Fibroblast of skin of back (primary cell): ENCODE measurements at places on chromosomes 6 and 20.

- peak; percentile 78 for DNase-seq
These were observed 43.6 kb upstream of the IER3 start for GRCh38 chr6:30787954-30788353.

DNA sequence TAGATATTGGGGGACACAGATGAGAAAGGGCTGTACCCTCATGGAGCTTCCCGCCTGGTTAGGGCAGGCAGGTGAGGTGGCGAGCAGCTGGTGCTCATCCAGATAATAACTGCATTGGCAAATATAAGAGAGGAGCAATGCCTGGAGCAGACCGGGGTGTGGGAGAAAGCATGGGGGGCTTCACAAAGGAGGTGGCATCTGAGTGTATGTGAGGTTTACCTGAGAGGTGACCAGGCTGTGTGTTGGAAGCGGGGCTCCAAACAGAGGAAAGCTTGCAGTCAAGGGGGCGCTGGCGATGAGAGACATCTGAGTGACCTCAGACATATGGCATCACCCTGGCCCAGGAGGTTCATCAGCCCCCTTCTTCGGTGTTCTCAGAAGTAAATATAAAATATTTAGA lies 72.1 kb upstream of the PMEPA1 start:
- no peak for DNase-seq

DNA sequence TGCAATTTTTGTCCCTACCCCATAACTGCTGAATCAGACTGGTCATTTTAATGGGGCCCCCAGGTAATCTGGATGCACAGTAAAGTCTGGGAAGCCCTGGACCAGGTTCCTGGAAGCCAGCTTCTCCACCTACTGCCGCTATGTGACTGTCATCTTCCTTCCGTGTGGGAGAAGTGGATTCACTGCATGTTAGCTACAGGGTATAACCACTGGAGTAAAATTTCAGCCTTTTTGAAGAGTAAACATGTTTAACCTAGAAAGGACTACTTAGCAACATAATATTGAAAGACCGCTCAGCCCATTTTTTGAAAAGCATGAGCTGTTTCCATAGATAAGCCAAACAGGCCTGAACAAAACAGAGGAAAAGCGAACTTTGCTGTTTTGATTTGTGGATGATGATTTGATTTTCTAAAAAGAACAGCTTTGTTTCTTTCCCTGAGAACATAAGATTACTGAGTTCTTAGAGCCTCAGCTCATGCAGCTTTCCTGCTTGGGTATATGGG lies 208.1 kb downstream of the PLCB4 start:
- DNase-seq = no peak

- DNase-seq = no peak
These were observed 116.8 kb upstream of the SLC22A23 start for GRCh38 chr6:3573670-3574069.

- DNase-seq = peak; percentile 65
These were observed 32.1 kb downstream of the LAMA4 start for GRCh38 chr6:112221981-112222852.

DNA sequence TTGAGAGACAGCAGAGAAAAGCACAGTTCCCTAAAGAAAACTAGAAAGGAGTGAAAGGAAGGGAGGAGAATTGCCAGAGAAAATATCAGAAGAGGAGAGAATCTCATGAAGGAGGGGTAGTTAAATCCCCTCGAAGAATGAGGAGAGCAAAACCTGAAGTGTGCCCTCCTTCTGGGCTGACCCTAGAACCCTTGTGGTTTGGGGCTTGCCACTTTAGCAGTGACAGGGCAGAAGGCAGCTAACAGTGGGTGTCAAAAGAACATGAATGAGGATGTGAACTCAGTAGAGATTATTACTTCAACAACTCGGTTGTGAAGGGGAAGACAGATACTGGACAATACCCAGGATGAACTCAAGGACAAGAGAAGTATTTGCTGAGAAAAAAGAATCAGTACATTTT lies 73.6 kb downstream of the RALGAPA2 start:
- no peak for DNase-seq

- DNase-seq = no peak
These were observed 7.2 kb upstream of the IPCEF1 start for GRCh38 chr6:154363821-154364220.

- DNase-seq = no peak
These were observed at the start of gene DCDC2 for GRCh38 chr6:24357336-24358218. TSS of gene DCDC2 (minus strand) at chr6:24358059. CDS start at chr6:24357750, 309 bp downstream.

GRCh38 chr20:23270382-23270911 lies 80.1 kb upstream of the NXT1 start:
- peak; percentile 93 for DNase-seq

DNA sequence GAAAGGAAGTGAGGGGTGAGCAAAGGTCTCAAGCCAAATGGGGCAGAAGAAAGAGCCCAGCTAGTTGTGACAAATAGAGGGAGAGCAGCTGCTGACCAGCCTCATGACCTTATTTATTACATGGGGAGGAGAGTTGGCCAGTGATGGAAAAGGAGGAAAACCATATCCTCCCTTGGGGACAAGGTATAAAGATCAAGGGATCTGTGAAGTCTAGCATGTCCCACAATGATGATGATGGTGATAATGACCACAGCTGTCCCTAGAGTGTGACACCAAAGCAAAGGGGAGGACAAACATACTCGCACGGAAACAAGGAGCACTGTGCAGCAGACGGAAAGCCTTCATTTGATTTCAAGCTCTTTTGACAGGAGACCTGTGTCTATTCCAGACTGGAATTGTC lies 190.4 kb upstream of the MCHR2 start:
- DNase-seq = no peak

GRCh38 chr20:53658973-53659372 lies 65.3 kb upstream of the ZNF217 start:
- no peak for DNase-seq

DNA sequence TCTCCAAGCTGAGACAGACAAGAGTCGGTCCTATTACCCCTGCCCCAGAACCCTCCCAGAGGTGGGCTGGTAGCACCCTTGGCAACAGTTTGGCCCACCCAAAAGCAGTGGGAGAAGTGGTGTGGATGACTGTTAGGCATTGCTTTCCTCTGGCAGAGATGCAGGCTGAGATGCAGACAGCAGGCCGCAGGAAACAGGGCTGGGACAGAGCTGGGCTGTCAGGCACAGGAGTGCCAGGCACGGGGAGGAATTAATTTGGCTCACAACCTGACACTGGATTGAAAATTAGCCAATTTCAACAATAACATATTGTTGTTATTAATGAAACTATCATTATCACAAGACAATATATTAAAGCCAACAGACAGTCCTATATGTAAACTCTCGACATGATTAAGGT lies 15.7 kb upstream of the SIRT5 start:
- DNase-seq = no peak

- DNase-seq = no peak
These were observed 55.8 kb downstream of the FOXO3 start for GRCh38 chr6:108616544-108616943.

GRCh38 chr6:27948237-27948636 lies 8.8 kb upstream of the OR2B6 start:
- no peak for DNase-seq

DNA sequence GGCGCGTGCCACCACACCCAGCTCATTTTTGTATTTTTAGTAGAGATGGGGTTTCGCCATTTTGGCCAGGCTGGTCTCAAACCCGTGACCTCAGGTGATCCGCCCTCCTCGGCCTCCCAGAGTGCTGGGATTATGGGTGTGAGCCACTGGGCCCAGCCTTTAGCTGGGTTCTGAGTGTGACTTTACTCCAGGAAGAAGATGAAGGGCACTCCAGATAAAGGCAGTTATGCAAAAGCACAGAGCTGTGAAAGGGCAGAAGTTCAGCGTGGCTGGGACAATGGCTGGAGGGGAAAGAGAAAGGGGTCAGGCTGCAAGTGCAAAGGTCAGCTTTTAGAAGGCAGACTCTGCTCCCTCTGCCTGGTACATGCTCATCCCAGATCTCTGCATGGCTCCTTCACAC lies 39.7 kb downstream of the MAP3K5 start:
- DNase-seq = no peak

- peak; percentile 78 for DNase-seq
These were observed 5.0 kb downstream of the DST start for GRCh38 chr6:56637640-56638039.

DNA sequence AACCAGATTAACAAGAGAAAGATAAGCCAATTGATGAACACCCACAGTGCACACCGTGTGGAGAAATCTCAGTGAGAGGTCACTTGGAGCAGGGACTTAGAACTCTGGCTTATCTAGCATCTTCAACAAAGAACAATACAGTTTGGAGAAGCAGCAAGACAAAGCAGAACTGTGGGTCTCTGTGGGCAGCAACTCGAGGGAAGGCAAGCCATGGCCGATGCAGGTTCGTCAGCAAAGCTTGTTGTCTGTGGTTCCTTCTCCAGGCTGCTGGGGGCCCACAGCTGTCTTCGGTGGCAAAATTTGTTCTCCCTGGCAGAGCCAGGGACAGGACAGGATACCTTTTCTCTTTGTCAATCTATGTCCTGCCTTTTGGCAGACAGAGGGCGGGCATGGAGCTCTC lies 22.1 kb downstream of the RPP40 start:
- no peak for DNase-seq

GRCh38 chr20:62540504-62540903 lies 64.7 kb upstream of the GATA5 start:
- no peak for DNase-seq

DNA sequence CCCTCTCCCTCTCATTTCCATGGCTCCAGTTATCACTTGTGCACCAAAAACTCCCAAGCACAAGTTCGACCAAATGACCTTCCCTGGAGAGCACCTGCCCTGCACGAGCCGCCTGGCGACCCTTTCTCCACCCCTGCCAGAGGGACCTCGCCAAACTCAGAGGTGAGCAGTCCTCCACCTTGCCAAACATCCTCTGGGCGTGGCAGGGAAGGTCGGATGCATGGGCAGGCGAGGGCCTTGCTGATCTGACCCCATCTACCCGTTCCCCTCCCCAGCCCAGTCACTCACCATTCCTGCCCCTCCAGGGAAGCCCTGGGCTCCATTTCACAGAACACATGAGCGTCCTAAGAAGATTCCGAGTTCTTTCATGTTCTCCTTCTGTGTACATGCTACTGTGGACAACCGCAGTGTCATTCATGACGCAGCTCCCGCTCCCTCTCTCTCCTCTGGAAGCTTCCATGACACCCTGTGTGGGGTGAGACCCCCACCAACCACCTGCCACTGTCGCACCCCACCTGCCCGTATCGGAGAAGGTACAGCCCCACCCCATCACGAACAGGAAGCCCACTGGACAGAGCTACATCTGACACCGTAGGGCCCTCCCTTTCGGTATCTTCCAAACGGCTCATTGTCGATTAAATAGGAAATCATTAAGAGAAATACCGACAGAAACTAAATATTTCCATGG lies 104.3 kb downstream of the DACT2 start:
- DNase-seq = no peak

GRCh38 chr20:63123331-63123741 lies 92.6 kb downstream of the YTHDF1 start:
- DNase-seq = no peak

DNA sequence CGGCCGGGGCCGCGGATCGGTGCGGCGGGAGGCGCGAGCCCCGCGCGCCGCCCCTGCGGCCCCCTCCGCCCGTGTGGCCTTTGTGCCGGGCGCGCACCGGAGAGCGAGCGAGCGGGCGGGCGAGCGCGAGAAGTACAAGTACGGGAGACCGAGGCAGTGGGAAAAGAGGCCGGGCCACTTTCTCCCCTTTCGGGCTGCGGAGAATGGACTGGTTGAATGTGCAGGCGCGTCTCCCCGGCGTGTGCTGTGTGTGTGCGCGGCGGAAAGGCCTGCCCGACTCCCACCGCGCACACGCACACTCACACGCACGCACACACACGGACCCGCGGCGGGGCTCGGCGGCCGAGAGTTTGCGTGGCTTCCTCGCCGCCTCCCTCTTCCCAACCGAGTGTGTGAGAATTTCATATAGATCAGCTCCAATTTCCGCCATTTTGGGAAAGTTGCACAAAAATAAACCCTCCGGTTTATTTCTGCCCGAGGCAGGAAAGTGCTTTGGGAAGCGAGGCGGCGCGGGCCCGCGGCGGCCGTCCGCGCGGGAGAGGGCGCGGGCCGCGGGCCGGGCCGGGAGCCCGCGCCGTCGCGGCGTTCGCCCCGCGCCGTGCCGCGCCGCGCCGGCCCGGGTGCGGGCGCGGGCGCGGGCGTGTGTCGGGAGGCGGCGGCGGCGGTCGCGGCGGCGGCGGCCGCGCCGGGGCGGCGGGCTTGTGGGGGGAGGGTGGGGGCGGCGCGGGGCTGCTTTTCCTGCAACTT lies 1.1 kb downstream of the L3MBTL3 start:
- DNase-seq = peak; percentile 42

DNA sequence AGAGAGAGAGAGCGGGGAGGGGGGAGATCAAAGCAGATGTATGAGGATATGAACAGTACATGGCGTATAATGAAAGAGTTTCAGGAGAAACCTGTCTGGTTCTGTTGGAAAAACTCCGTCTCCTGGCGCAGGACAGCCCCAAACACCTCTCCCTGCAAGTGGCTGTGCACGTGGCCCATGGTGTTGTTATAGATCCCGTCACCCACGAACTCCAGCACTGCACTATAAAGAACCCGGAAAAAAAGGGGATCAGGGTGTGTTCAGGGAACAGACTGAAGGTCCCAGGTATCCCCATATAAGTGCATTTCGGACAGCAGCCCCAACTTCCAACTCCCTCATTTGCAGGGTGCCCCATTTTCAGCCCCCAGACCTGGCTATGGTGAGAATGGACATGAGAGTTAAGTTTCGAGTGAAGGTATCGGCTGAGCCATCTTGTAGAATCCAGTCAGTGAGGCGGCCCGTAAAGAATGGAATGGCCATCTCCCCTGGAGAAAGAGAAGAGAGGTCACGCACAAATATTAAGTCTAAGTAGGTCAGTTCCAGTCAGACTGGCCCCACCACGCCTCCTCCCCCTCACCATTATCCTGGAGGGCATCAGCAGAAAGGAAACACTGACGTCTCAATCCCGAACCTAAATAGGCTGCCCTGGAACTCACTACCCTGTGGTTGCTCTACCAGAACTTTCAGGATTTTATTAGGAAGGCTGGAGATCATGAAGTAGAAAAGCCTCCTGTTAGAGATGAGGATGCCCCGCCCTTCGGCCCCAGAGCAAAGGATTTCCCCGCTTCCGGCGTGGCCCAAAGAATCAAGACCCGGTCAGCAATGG lies 1.3 kb downstream of the TAP1 start:
- no peak for DNase-seq

DNA sequence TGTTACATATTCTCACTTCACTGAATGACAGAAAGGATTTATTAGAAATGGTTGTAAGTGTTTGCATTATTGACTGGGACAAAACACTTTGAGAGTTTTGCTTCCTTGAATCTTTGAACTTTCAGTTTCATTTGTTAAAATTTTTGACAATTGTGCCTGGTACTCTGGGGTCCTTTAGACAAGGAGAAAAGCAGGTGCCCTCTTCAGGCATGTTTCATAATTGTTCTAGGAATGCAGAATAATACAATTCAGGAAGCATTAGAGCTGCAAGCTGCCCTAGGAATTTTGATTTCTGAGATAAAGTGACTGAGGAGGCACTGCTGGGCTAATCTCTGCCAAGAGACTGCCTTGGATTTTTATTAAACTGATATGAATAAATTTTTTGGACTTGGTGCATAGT lies 49.7 kb downstream of the TOP1 start:
- DNase-seq = peak; percentile 74
